ENCODE measurements at places on chromosomes 13 and 19.

DNA sequence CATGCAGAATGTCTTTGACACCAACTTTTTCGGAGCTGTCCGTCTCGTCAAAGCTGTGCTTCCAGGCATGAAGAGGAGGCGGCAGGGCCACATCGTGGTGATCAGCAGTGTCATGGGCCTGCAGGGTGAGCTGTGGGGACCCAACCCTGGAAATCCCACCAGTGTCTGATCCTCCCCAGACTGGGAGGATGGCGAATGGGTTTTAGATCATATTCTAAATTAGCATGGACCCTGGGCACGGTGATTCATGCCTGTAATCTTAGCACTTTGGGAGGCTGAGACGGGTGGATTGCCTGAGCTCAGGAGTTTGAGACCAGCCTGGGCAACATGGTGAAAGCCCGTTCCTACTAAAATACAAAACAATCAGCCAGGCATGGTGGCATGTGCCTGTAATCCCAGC, 5.5 kb downstream of the RDH8 start:
- no peak for DNase-seq

GRCh38 chr13:31686670-31687425, 52.5 kb upstream of the RXFP2 start:
- no peak for DNase-seq

DNA sequence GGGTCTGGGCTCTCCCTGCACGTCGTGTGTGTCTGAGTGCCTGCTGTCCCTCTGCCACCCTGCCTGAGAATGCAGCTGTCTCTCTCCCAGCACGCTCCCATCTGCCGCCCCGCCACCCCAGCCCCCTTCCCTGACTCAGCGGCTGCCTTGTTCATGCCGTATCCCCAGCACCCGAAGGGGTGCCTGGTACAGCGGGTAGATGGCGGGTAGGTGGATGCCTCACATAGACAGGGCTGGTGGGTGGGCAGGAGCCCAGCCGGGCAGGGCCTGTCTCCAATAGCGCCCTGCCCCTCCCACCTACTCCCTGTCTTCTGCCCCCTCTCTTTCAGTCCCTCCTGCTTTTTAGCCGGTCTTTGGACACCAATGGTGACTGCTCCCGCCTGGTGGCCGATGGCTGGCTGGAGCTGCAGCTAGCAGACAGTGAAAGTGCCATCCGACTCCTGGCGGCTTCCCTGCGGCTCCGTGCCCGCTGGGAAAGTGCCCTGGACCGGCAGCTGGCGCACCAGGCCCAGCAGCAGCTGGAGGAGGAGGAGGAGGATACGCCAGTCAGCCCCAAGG, 30.3 kb downstream of the DHX34 start:
- no peak for DNase-seq

- DNase-seq, result no peak
These were observed 17.2 kb downstream of the CCDC97 start for GRCh38 chr19:41327076-41327575.

DNA sequence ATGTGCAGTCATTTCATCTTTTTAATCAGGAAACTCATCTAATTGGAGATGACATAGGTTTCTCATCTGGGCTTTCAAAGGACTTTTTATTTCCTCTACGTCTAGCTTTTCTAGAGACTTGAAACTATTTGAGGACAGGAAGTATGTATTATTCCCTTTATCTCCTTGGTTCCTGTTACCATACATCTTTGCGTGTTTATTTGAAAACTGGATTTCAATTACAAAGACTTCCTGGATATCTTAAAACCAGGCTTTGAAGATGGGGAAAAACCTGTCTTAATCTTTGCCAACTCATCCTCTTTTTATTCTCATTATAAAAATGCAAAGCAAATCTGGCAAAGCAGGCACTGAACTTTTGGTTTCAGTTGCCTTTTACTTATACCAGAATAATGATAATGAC, 130.5 kb downstream of the LMO7 start:
- DNase-seq, result no peak

GRCh38 chr19:16078759-16079707, 2.7 kb downstream of the TPM4 start:
- no peak for DNase-seq

DNA sequence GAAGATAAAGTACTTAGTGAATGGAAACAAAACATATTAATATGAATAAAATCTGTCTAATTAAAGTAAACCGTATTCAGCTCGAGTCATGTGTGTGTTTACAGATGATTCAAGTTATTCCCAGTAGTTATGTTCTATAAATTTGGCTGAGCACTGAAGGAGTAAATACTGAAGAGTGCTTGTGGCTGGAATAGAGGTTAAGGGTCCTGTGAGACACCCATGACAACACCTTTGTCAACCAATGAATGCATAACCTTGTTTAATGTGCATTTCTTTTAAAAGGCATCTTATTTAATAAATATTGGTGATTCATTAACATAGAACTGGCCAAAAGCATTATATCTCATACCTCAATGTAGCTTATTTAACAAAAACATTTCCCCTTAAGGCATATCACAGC, 577.8 kb upstream of the SLITRK5 start:
- DNase-seq, result no peak

DNA sequence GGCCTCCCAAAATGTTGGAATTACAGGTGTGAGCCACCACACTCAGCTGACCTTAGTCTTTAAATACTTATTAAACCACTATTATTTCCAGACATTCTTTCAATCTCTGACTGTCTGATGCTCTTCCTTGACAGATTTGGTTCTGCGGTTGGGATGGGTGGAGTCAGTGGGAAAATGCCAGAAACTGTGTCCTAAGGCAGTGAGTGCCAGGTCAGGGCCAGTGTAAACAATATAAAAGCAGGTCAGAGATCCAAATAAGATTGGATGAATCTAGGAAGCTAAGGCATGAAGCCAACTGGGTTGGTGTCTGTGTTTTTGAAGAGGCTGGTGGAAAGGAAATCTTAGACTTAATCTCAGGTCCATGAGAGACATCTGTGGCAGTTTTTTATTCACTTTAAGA, 74.7 kb downstream of the KLF5 start:
- no peak for DNase-seq

DNA sequence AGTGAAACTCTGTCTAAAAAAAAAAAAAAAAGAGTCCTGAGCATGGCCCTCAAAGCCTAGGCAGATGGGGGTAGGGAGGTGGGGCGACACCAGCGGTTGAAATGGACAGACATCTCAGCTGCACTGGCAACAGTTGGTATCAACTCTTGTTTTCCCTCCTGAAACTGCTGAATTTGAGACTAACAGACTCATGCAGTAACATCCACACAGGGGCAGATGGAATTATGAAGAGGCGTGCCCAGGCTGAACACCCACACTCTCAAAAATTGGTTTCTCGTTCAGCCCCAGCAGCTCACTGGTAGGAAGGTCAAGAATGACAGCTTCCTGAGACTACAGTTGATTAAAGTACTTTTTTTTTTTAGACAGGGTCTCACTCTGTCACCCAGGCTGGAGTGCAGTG, 24.1 kb downstream of the PBX4 start:
- no peak for DNase-seq

DNA sequence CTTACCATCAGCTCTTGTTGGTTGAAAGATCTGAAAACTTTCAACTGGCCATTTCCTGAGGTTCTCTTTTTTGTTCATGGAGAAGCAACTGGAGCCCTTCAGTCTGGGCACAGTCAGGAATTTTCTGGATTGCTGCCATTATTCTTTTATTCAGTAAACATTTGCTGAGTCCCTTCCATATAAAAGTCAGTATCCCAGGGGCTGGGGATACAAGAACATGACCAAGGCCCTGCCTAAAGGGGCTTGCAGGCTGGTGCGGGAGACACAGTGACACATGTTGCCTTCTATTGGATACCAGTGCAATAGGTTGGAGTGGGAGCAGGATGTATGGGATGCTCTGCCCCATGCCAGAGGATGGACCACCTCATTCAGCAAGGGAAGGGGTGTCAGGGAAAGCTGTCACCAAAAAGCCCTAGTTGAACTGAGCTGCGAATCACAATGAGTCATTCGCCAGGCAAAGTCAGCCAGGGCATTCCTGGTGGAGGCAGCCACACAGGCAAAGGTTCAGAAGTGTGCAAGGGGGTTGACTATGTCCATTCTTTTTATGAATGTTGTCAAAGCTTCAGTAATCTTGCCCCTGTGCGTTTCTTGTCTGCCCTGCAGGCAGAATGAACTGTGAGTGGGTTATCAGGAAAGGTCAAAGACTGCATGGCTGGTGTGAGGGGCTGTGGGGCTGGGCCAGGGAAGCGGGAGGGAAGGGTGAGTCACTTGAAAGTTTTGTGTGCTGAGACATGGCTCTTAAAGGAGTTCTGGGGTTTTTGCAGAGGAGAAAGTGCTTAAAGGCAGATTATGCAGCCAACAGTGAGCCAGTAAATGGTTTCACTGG, 395.9 kb downstream of the KCNRG start:
- peak; percentile 81 for DNase-seq

GRCh38 chr13:29436291-29436690, 159.2 kb downstream of the SLC7A1 start:
- no peak for DNase-seq

GRCh38 chr13:100115693-100116254, 26.9 kb downstream of the PCCA start:
- DNase-seq, result no peak

GRCh38 chr13:46119883-46120614, 15.2 kb upstream of the CPB2 start:
- DNase-seq, result peak; percentile 68

- no peak for DNase-seq
These were observed 101.2 kb upstream of the SCEL start for GRCh38 chr13:77434289-77434688.

- DNase-seq, result no peak
These were observed 14.4 kb downstream of the CCDC124 start for GRCh38 chr19:17946965-17947784.

DNA sequence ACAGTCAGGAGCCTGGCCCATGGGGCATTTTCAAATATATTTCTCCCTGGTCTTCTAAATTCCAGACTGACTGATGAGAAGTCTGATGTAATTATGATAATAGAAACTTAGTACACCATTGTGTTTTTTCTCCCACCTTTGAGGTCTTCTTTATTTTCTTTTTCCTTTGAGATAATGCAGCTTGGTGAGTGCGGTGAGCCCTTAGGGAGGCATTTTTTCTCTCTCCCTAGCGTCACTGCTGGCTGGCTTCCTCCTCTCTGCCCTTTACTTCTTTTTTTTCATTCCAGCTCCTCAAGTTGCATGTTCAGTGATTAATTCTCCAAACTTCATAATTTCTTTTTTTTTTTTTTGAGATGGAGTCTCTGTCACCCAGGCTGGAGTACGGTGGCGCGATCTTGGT, 12.8 kb upstream of the CDC42EP5 start:
- DNase-seq, result no peak

- DNase-seq, result peak; percentile 24
These were observed 12.2 kb downstream of the RHPN2 start for GRCh38 chr19:33052352-33052972.

DNA sequence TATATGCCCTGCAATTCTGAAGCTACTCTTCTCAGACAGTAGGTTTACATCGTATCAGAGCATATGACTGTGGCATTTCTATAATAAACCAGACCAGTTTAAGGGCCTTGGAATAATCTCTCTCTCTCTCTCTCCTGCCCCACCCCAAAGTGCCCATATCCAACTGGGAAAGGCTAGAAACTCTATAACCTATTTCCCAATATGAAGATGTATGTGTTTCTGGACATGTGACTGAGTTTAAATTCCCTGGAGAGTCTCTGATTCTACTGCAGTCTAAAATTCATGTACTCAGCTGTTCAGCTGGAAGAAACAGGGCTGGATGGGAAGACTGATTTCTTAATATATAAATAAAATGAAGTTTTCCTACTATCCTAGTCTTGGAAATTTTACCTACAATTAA, 91.9 kb upstream of the MBNL2 start:
- no peak for DNase-seq

DNA sequence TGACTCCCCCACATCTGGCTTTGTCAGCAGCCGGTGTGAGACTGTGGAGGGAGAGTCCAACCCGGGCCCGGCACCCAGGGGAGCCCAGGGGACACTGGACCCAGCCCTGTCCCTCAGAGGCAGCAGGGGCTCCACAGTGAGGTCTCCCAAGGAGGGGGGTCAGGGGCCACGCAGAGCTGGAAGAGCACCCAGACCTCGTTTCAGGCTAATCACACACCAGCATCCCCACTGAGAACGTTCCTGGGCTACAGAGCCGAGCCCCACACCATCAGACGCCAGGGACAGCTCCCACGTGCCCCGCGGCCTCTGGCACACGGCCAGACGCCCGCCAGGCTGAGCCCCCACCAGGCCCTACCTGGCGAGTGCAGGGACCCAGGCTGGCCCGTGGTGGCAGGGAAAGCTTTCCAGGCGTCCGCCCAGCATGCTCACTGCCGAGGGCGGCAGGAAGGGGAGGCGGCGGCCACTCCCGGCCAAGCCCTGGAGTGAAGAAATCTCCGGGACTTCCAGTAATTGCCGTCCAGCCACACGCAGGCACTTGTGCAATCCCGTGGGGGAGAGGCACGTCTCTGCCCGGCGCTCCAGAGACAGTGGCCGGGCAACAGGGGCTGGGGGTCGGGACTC, 19.2 kb downstream of the SBNO2 start:
- no peak for DNase-seq

DNA sequence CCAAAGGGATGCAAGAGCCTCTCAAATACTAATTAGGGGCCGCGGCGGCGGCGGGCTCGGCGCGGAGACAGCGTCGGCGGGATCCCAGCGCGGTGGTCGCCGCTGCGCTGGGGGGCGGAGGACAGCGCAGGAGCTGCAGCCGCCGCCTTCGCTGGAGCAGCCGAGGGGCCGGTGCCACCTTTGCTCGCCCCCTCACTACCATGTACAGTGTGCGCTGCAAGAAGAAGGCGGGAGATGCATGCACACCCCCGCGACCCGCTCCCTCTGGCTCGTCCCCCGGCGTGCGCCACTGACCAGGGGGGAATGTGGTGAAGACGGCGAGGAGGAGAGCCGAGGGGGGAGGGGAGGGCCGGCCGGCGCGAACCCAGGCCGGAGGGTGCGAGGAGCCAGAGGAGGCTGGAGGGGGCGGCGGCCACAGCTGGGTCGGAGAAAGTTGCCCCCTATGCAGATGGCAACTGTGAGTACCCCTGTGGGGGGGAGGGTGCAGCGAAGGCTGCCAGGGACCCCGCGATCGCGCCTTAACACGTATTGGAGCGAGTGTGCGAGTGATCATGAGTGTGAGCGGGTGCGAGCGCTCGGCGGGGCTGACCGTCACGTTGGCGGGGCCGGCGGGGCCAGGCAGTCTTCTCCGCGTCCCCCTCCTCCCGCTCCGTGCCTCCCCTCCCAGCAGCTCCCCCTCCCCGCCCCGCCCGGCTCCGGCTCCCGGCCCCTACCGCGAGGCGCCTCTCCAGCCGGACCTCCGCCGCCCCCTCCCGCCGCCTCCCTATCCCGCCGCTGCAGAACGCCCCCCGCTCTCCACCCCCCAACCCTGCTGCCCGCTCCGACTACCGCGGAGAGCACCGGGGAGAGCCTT, 808 bp downstream of the SLITRK5 start:
- DNase-seq, result peak; percentile 9
